ENCODE measurements at places on chromosomes 7 and 10. TPM values are rescaled to one million over a fixed set of nuclear protein-coding genes. Genes with fewer than 3 reads are reported as not detected.

Gene GFRA1
- not detected for polyA plus RNA-seq

- DNase-seq, result no peak
Observed at GRCh38 chr10:110903280-110904278, 15.4 kb downstream of the BBIP1 start.

DNA sequence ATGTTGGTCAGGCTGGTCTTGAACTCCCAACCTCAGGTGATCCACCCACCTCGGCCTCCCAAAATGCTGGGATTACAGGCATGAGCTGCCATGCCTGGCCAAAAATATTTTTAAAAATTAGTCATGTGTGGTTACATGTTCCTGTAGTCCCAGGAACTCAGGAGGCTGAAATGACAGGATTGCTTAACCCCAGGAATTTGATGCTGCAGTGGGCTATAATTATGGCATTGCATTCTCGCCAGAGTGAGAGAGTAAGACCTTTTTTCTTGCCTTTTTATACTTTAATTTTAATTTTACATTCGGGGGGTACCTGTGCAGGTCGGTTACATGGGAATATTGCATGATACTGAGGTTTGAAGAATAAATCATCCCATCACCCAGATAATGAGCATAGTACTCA lies 86.6 kb upstream of the ZNF92 start:
- no peak for DNase-seq

Gene VPS37D
- 3.8 TPM for polyA plus RNA-seq

DNA sequence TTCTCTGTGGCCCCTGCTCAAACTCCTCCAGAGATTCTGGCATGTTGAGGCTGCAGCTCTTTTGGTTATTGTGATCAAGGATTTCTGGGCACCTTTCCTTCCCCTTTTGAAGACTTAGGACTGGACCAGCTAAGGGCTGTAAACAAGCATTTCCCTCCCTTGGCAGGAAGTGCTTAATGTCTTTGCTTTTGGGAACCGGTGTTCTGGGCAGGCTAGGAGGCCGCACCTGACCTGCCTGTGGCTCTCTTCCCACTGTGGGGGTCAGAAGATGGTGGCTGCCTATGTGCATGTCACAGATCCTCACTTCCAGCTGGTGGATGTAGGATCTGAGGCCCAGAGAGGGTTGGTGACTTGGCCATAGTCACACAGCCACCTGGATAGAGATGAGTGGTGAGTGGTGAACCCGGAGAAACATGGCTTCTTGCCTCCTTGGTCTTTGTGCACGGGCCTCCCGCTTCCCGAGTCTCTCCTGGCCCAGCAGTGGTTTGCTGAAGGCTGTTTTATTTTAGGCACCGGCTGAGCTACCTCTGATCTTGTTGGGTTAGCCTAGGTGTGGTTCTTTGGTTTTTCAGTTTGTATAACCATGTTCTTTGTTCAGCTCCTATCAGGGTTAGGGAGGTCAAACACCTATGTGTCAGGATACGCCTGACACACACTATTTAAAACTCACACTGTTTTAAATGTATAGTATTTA lies 82.0 kb downstream of the GRK5 start:
- DNase-seq, result no peak

DNA sequence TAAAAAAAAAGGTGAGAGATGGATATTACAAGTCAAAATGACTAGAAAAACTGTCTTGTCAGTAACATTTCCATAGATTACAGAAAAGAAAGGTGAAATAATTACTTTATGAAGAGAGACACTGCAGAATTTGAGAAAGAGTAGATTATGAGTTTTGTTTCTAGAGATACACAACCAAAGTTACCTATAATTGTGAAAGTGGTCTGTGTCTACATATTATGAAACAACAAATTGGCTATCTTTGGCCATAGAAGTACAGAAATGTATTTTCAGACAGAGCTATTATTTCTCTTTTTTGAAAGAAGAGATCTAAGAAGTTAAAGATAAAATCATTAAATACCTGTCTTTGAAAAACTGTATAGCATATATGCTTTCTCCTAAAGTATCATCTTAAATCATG lies 30.1 kb downstream of the KCND2 start:
- no peak for DNase-seq

- DNase-seq, result no peak
Observed at GRCh38 chr10:118952493-118953295, 76.8 kb upstream of the NANOS1 start.

Gene SH2D4B
- polyA plus RNA-seq, result not detected

GRCh38 chr7:144957998-144958397 lies 122.1 kb upstream of the TPK1 start:
- DNase-seq, result no peak

GRCh38 chr10:74035303-74035702 lies 37.4 kb downstream of the VCL start:
- DNase-seq, result no peak

DNA sequence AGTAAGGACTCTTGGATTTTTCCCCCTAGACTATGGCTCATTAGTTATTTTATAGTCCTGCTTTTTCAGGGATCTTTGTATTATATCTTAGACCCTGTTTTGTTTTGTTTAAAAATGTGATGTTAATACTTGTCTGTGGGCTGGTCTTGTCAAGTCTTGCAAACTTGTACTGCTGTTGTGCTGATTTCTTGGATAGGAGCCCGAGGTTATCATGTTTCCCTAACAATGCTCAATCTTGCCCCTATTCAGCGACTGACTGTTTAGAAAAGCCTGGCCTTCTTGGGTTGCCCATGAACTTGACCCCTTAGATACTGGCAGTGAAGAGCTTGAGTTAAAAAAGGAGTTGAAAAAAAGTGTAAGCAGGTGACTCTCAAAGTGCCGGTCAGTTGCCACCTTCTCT lies 115.7 kb downstream of the KIAA1217 start:
- no peak for DNase-seq

- no peak for DNase-seq
Observed at GRCh38 chr10:72310241-72310633, 36.5 kb downstream of the DDIT4 start.

- no peak for DNase-seq
Observed at GRCh38 chr7:128071801-128072200, 40.6 kb upstream of the LRRC4 start.

Gene HOXA1
- polyA plus RNA-seq, result 0.31 TPM

DNA sequence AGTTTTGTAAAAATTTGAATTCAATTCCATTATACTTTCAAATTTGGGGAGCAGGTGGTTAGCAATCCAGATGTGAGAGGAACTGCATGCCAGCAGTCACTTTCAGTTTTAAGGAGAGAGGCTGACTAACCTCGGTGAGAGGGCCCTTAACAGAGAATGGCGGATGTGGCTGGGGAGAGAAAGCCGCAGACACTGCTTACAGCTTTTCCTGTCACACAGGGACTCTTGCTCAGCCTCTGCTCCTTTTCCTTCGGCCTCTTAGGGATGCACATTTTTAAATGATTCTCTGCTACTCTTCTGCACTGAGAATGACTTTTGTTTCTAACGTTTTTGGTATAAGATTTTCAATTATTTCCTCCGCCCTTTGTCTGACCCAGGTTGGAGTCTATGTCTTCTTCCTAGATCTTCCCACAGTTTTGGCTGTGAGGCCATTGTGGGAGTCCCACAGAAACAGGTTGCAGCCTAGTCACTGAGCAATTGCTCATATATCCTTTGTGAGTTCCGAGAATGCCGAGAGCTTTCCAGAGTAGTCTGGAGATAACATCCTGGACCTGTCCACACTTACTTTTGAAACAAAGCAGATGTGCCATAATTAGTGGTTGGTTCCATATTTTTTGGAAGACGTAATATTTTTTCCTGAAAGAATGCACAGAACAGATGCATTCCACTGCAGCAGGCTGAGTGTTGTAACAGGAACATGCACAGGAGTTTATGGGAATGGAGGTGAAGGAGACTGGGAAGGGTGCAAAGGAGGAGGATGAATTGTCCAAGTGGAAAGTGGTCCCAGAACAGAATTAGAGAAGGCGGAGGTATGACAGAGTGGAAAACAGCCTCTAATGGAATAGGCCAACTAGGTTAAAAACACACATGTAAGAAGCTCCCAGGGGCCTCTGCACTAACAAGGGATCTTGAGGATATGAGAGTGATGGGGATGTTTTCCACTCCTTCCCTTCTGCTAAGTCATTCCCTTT lies 168.0 kb upstream of the ZNF32 start:
- DNase-seq, result no peak

DNA sequence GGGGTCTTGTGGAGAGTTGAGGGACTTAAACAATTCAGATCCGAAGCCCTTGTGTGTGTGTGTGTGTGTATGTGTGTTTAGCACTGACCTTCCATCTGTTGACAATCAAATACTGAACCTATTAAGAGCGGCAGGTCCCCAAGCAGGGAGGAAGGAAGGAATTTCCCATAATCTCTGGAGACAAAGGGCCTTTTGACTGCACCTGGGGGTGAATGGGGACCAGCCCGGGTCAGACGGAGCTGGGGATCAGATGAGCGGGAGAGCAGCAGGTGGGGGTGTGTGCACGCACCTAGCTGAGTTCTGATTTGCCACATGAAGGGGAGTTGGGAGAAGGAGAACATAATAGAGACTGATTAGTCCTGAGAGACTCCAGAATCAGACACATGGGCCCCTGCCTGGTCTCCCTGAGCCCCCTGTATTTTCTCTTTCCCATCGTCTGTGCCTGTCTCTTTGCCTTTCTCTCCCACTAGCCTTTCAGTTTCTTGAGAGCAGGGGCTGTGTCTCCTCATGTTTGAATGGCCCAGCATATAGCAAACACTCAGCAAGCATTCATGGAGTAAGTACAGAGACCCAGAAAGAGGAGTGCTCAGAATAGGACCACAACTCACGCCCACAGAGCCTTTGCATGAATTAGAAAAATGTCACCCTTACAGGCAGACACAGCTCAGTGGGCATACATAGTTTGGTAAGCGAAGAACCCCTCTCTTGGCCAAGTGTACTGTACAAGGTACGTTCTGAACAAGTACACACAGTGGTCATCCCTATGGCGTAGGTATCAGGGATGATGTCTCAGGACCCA lies 288.3 kb upstream of the HABP2 start:
- peak; percentile 21 for DNase-seq

Gene FAM180A
- polyA plus RNA-seq, result not detected

GRCh38 chr10:49219248-49219647 lies 31.1 kb upstream of the TMEM273 start:
- no peak for DNase-seq

- DNase-seq, result no peak
Observed at GRCh38 chr10:129833468-129833950, 130.6 kb downstream of the EBF3 start.

DNA sequence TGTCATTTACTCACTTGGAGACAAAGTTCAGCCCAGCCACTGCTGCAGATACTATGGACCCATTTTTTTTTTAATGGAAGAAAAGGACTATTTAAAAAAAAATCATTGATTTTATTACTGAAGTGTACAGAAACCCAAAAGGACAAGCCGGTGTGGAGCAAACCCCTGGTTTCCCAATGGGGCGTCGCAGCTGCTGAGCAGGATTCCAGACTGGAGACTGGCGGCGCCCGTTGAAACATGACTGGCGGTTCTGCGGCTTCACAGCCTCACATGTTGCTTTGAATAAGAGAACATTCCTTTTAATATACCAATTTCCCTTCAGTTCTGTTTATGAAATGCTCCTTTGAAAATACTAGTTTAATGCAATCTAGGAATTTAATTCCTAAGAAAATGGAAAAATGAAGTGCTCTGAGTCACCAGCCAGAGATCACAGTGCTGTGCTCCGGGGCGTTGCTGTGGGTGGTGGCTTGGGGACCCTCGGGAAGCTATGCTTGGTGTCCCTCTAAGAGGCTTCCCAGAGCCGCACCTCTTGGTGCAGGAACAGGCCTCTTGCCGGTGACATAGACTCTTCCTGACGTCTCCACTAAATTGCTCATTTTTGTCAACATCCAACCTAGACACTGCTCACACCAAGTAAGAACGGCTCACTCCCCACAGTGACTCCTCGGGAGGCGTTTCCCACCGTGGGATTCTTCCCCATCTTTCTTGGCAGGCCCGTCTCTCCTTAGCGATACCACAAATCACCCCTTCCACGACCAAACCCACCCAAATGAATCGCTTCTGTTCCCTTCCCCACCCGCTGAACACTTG lies 12.0 kb upstream of the VIPR2 start:
- DNase-seq, result no peak

- no peak for DNase-seq
Observed at GRCh38 chr7:155260498-155260872, 37.2 kb upstream of the INSIG1 start.

Gene ANKRD7
- polyA plus RNA-seq, result not detected

- DNase-seq, result no peak
Observed at GRCh38 chr7:119888251-119888650, 384.7 kb upstream of the KCND2 start.

Gene CYP26C1
- polyA plus RNA-seq, result not detected

GRCh38 chr7:74380720-74381119 lies 73.0 kb upstream of the GTF2IRD1 start:
- peak; percentile 25 for DNase-seq

DNA sequence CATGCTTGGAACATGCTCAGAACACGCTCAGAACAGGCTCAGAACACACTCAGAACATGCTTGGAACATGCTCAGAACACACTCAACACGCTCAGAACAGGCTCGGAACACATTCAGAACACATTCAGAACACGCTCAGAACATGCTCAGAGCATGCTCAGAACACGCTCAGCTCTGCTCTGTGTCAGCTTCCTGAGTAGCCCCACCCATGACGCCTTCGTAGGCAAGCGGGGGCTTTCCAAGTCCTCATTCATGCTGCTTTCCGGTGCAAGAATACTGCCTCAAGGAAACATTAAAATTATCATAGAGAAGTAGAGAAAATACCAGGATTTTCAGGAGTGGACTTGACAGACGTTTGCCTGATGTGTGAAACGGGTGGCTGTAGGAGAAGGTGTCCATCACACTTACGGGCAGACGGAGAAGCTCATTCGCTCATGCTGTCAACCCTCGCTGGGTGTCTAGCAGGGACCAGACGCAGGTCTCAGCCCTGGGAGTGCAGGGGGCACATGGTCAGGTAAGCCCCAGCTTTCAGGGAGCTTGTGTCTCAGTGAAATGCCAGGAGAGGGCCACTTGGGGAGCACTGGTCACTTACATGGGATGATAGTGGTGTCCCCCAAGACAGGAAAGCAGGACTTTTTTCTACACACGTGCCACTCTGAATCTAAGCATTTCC lies 24.7 kb downstream of the EN2 start:
- no peak for DNase-seq

DNA sequence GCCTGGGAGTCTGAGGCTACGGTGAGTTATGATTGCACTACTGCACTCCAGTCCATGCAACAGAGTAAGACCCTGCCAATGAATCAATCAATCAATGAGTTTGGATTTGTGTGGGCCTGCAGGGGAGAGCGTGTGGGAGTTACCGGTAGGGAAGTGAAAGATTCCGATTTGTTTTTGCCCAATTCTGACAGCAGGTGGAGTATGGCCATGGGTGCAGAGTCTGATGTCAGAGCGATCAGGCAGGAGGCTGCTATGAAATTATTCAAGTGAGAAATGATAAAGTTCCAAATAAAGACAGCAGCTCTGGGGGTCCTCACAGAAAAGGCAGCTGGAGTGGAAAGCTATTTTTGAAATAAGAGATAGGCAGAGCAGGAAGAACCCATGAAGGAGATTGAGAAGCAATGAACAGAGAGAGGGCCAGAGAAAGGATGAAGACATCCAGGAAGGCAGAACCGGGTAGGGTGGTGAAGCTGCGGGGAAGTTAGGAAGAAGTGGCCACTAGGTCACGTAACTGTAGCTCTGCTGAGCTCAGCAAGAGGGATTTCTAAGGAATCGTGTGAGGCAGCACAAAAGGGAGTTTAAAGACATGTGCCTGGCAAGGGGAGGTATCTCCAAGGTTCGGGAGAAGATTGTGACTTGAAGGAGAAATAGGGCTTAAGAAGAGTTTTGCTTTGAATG lies 93.7 kb upstream of the NMT2 start:
- peak; percentile 28 for DNase-seq

Gene PHKG1
- 0.71 TPM for polyA plus RNA-seq

- no peak for DNase-seq
Observed at GRCh38 chr7:94028768-94029167, 24.6 kb upstream of the BET1 start.

Gene CFAP69
- 2.4 TPM for polyA plus RNA-seq
